ENCODE measurements at places on chromosomes 5 and 9.

DNA sequence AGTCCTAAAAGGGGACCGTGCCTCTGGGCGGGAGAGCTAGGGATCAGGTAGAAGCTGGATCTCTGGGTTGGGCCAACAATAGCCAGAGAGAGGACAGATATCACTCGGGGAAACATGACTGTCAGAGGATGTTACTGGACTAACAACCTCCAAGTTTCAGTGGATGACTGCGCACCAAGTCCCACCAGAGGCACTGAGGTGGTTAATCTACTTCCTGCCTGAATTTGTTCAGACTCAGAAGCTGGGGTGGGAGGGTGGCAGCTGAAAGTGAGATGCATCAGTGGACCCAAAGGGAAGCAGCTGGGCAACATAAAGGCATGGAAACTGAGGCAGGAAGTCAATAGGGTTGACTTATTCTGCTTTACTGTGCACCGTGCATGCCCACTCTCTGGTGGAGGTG lies 130.1 kb upstream of the SLC44A1 start:
- no peak for DNase-seq

DNA sequence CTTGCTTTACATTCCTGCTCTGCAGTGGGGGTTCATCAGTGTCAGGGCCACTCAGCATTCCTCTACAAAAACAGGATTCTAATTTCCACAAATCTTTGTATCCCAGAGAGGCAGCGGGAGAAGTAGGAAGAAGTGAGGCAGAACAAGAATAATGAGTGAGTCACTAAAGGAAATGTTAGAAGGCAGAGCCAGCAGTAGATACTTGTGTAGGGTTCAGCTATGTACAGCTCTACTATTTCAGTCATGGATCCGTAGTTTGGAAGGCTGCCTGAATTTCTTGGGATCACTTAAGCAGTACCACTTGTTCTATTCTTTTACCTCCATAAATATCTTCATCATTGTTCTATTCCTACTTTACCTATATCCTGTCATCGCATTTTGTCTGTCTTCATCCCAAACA lies 246.3 kb upstream of the TLE4 start:
- DNase-seq, result no peak

- DNase-seq, result no peak
Observed at GRCh38 chr9:134707731-134708671, 66.4 kb downstream of the COL5A1 start.

DNA sequence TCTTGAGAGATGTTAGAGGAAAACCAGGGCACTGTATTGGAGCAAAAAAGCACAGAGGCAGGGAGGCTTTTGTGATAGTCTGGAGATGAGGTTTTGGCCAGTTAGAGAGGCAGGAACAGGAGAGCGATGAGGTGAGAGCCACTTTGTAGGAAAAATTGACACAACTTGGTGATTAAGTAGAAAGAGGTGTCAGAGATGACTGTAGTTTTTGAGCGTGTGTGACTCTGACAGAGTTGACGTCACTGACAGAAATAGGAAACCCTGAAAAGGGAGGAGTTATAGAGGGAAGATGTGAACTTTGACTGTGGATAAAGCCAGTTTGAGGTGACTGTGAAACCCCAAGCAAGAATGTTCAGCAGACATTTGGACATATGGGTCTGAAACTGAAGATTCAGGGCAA lies 15.7 kb downstream of the NFX1 start:
- no peak for DNase-seq

- DNase-seq, result no peak
Observed at GRCh38 chr5:80170117-80170535, 85.7 kb downstream of the SERINC5 start.

DNA sequence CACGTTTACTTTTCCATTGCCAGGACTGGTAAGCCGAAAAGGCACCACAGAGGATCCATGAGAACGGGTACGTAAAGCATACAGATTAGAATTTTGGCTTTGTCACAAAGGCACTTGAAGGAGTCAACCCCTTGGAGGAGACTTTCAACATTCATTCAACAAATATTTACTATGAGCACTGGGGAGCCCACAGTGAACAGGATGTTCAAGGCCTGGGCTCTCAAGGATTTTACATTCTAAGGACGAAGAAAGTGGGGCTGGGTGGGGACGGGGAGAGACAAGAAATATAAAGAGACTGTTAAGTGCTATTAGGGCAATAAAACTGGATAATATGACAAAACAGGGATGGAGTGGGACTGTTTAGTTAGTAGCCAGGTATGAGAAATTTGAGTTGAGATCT lies 66.0 kb downstream of the KLF4 start:
- no peak for DNase-seq

DNA sequence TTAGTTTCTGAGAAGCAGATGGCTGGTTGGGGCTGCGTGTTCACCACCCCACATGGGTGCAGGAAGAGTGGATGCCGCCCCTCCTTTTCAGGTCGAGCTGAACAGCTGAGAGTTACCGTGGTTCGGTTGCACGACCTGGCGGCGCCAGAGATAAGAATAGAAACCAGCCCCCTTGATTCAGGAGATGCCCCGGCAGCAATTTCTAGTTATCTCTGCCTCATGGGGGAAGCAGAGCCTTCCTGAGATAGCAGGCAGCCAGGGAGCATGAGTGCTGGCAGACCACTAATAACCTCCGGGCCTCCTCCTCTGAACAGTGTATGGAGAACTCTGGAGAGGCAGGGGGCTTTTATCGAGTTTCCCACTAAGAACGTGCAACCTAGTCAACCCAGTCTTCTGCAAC lies 177.8 kb downstream of the NSG2 start:
- no peak for DNase-seq
